ENCODE measurements at places on chromosomes 16 and 17.
A peak's percentile ranks its signal among the peaks of the same experiment; 100 is the strongest.

DNA sequence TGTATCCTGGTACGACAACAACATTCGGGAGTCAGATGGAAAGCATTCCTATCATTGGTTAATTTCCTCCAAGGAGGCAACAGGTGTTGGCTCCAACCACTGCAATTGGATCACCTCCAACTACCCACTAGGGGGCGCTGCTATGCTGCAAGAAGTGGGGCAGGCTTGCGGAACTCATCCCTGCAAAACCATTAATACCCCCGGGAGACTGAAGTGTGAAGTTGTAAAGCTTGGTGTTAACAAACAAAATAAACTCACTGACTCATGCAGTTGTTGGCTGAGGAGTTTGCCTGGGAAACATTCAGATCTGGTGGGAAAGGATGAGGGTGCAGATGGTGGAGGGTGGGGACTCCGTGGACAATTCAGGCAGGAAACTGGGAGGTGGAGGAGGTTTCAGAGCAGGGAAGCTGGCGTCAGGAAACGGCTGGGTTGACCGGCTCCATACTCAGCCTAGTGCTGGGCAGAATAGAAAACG lies 84.9 kb downstream of the HS3ST2 start:
- DNase-seq: peak; percentile 58

DNA sequence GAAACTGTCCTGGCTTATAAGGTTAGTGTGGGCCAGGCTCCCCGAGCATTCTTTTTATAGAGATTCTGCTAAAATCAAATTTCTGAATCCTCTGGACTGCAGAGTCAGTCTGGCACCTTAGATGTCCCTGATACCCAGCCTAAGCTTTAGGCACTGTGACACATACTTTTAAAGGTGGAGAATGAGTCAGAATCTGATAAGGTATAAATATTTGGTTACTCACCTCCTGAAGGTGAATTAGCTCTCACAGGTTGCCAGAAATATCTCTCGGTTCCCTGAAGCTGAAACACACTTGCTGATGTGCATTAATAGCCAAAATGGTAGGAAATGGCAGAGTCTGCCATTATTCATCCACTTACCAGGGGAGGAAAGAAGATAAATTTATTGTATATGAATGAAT lies 446.9 kb downstream of the UTP18 start:
- DNase-seq: no peak

- no peak for DNase-seq
Measured at GRCh38 chr17:1683459-1683858, 1.2 kb downstream of the PRPF8 start.

DNA sequence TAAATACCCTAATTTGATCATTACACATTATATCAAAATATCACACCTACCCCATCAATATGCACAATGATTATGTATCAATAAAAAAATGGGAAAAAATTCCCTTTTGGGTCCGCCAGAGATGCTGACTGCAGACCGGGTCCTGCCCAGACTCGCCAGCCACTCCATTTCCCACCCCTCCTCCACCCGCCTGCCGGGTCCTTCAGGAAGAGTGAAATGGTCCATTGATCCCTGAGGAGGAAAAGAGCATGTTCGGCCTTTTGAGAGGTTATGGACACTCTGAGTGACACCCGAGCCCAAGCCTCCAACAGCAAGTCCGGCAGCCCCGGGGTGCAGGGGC lies 123.9 kb upstream of the ZFHX3 start:
- DNase-seq: no peak

DNA sequence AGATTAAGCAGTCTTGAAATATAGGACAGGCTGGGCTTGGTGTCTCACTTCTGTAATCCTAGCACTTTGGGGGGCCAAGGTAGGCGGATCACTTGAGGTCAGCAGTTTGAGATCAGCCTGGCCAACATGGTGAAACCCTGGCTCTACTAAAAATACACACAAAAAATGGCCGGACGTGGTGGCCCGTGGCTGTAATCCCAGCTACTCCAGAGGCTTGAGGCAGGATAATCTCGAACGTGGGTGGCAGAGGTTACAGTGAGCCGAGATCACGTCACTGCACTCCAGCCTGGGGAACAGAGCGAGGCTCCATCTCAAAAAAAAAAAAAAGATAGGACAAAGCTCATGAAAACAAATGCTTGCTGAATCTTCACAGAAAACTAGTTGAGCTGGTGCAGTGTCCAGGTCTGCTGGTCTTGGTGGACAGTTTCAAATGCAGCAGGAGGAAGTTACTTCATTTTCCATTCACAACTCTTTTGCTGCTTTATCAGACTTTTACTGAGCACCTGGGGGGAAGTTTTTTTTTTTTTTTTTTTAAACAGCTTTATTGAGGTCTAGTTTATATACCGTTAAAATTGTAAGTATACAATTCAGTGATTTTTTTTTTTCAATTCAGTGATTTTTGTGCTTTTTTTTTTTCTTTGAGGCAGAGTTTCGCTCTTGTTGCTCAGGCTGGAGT lies 45.2 kb downstream of the SNX29 start:
- no peak for DNase-seq

- DNase-seq: no peak
Measured at GRCh38 chr16:83542491-83542890, 265.3 kb upstream of the HSBP1 start.

- peak; percentile 8 for DNase-seq
Measured at GRCh38 chr16:14193316-14193871, 122.3 kb downstream of the MRTFB start.

DNA sequence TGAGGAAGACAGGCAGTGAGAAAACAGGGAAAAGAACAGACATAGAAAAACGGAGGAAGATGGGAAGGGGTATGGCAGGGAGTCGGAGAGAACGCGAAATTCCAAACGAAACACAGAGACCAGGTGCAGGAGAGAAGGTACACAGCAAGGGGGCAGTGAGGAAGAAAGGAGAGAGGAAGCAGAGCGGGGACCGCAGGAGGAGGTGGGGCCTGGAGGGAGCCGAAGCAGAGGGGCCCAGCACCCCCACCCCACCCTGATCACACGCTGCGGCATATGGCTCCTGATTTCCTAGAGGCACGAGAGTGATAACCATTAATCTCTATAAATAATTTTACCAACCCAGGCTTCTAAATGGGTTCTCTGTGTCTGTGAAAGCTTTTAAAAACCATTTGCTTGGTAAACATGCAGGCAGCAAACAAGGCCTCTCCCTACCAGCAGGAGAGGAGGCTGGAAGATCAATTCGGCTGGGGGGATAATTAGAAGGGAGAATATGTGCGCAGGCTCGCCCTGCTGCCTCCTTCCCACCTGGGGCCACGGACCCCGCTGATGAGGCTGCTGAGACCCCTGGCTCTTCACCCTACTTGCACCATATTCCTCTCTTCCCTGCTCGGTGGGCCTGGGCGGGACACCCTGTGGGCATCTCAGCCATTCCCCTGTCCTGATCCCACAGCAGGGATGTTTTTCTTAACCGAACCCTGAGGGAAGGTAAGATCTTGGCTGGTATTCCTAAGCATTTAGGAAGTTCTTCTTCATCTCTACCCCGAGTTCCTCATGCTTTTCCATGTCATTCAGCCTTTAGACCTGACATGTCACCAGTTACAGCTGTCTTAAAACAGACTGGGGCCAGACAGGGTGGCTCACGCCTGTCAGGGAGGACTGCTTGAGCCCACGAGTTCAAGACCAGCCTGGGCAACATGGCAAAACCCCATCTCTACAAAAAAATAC lies 86.7 kb downstream of the TMEM132E start:
- no peak for DNase-seq

DNA sequence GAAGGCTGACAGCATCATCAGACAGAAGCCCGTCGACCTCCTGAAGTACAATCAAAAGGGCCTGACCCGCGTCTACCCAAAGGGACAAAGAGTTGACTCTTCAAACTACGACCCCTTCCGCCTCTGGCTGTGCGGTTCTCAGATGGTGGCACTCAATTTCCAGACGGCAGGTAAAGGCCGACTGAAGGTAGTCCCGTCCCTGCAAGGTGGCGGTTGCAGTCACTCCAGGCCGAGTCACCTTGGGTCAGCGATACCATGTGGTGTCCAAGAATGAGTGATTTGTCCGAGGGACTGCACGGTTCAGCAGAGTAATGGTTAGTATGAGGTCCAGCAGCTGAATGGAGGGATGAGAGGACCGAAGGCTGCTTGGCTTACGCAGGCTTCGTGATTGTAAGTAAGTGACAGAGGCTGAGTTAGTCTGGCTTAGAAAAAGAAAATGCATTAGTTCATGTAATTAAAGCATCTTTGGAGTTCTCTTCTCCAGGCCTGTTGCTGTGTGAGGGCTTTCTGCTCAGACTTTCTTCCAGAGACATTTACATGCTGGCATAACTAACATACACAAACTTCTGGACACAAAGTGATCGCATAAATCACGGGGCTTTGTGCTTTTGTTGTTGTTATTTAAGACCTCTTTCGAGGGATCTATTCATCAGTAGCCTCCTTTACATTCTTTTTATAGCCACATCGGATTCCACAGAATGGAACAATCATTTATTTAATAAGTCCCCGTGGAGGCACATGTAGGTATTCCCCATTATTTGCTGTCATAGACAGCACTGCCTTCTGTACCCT lies 74.9 kb downstream of the SDR42E1 start:
- DNase-seq: no peak

GRCh38 chr16:5838071-5838470 lies 740.5 kb upstream of the EEF2KMT start:
- no peak for DNase-seq

GRCh38 chr17:80026359-80027042 lies 9.2 kb downstream of the TBC1D16 start:
- no peak for DNase-seq

GRCh38 chr17:42309986-42310786 lies 21.9 kb downstream of the STAT5A start:
- DNase-seq: no peak

- DNase-seq: no peak
Measured at GRCh38 chr16:12341423-12341822, 364.9 kb downstream of the SNX29 start.

DNA sequence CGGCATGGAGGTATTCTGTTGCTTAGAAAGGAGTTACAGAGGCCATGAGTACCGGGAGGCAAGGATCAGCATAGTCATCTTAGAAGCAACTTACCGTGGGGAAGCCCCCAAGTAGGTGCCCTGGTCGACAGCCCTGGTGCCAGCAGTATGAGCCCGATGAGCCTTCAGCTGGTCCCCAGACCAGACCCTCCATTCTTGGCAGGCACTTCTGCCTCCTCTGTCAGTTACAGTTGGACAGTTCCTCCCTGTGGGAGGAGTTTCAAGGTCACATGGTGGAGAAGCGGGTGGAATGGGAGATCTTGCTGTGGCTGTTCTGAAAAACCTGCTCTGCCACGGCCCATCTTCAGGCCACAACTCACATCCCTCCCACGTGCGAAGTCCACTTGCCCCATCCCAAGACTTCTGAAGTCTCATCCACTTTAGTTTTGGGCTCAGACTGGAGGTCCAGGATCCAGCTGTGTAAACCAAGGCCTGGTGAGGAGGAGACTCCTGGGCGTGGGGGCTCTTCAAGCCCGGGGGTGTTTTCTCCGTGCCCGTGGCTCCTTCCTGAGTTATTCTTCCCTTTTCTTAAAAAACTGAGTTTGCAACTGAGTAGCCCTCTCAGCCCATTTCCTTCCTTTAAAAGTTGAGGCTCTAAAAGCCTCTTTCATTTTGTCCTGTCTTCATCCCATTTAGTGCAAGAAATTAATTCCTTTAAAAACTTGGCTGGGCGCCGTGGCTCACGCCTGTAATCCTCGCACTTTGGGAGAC lies 133.5 kb downstream of the SEC14L1 start:
- no peak for DNase-seq

DNA sequence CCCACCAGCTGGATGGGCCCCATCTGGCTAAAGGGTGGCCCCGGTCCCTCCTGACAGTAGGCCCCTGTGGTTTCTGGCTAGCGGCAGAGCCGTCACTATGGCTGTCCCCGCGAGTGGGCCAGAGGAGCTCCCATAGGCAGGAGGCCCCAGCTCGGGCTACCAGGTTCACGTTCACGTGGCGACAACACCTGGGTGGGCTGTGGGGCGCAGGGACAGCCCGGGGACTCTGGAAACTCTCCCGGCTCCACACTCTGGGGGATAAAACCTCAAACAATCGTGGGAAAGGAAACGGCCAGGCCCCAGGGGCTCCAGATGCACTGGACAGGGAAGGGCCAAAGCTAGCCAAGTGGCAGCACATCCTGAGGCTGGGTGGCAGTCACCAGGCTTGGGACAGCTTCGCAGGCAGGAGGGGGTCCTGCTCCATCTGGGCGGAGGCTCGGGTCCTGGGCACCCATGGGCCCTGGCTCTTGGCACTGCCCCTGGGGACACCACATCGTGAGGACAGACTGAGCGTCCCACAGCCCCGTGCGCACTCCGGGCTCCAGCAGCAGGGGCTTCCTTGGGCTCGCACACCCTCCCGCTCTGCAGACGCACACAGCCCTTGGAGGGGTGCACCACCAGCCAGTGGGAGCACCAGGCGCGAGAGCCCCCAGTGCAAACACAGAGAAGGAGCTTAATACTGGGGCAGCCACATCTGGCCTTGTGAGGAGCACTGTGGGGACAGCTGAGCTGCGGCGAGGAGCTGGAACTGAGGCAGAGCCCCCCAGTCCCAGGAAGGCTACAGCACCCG lies 4.4 kb downstream of the RNF166 start:
- DNase-seq: no peak

DNA sequence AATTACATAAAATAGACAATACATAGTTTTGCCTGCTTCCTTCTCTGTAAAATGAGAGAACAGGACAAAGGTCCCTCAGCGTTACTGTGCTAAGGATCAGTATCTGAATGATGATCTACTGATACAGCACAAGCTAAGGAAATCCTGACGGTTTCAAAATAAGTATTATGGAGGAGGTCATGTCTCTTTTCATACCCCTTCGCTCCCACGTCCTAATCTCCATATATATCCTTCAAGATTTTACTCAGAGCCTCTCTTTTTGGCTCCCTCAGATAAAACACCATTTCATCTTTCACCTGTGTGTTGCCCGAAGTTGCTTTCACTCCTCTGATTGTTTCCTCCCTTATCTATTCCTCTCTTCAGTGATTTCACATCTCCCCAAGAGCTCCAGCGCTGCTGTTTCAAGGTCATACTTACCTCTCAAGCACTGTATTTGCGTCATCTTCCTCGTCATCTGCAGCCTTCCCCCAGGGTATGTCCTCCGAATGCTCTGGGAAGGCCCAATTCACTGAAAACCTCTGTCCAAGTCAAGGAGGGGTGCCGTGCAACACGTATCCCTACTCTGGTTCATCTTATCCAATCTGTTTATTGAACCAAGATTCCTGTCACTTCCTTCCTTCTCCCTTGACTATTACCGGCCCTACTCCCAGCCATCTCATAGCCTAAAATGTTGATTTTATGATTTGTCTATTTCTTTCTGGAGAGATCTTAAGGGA lies 1.2 kb upstream of the BLTP2 start:
- no peak for DNase-seq

GRCh38 chr16:89105599-89106151 lies 12.0 kb downstream of the ACSF3 start:
- DNase-seq: no peak

DNA sequence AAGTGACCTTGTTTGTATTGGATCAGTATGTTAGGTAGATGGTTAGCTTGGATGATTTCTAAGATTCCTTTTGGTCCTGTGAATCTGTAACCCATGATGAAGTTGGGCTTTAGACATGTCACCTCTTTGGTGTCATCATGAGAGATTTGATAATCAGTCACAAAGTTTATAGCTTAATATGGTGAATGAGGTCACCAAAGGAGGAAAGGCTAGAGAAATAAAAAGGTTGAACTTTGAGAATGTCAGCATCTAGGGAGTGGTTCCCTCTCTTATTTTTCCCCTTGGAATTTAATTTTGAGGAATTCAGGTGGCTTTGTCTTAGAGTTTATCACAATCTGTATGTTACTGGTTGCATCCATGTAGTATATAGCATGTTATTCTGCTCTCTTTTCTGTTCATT lies 45.3 kb downstream of the NLK start:
- no peak for DNase-seq

- peak; percentile 64 for DNase-seq
Measured at GRCh38 chr17:48026502-48027321, 10.9 kb downstream of the COPZ2 start.

GRCh38 chr17:67606471-67606870 lies 111.3 kb upstream of the NOL11 start:
- no peak for DNase-seq

All from stimulated activated CD4-positive, alpha-beta T cell treated with anti-CD3 and anti-CD28 coated beads, Interleukin-4, amount 100 ng/mL, for 48 hours (primary cell).